ENCODE measurements at places on chromosomes 16 and 17.

DNA sequence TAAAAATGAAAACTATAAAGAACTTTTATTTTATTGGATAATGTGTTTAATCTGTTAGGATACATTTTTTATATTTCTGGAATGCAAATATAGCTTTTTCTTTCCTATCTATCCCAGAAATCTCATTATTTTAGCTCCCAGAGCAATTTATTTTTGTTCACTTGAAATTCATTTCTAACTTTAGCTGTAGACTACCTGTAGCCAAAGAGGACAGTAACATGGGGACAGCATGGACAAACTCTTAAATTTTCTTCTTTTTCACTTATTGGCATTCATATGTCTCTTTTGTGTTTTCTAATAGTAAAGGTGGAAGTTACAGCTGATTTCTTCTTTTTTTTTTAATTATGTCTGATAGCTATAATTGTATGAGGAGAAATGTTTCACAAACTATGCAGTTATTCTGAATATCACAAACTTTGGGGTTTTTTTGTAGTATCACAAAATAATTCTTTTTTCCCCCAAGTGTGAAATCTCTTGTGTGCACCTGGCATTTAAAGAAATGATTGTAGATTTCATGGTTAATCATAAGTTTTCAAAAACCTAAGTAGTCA, 55.4 kb downstream of the VMP1 start:
- no peak for DNase-seq

GRCh38 chr17:61479493-61480413, 27.5 kb downstream of the TBX4 start:
- DNase-seq: no peak

GRCh38 chr17:68179926-68180285, 67.9 kb upstream of the AMZ2 start:
- no peak for DNase-seq

DNA sequence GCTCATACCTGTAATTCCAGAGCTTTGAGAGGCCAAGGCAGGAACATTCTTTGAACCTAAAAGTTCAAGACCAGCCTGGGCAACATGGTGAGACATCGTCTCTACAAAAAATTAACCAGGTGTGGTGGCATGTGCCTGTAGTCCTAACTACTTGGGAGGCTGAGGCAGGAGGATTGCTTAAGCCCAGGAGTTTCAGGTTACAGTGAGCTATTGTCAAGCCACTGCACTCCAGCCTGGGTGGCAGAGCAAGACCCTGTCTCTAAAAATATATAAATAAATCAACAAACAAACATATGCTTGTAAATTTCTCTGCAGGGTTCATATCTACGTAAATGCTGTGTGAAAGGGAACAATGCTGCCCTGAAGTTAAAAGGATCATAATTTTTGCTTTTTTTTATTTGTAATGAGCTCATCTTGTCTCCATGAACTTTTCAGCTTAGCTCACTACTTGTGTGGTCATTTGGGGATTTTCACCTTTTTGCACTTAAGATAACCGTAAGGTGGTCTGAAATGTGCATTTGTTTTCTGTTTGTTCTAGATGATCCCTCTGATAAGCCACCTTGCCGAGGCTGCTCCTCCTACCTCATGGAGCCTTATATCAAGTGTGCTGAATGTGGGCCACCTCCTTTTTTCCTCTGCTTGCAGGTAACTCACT, 16.4 kb downstream of the TADA2A start:
- no peak for DNase-seq

DNA sequence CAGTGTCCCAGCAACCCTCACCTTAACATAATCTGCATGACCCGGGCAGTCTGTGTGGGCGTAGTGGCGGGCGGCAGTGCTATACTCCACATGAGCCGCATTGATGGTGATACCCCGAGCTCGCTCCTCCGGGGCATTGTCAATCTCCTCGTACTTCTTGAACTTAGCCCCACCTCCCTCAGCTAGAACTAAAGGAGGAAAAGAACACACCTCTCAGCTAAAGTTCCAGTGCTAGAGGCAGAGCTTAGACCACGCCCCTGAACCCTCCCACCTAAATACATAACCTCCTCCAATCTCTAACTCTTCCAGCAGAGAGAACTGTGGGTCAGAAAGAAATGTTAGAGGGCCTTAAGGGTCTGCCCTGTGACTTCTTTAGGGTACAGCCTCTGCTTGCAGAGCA, 855 bp downstream of the TUFM start:
- no peak for DNase-seq

GRCh38 chr16:2195322-2196161, 863 bp downstream of the CASKIN1 start:
- DNase-seq: no peak

GRCh38 chr16:57711-58110, 4.1 kb downstream of the SNRNP25 start:
- DNase-seq: no peak

DNA sequence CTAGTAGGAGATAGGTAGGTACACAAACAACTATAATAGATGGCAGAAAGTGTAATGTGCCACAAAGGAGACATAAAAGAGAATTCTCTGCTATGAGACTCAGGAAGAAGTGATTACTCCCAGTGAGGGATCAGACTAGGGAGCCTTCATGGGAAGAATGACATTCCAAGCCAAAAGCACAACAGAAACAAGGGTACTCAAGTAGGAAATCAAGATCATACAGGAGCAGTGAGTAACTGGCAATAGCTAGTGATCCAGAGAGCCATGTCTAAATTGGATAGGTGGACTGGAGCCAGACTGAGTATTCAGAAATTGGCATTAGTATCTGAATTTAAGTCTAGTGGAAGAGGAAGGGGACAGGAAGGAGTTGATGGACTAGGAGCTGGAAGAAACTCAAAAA, 10.7 kb downstream of the RFFL start:
- no peak for DNase-seq

DNA sequence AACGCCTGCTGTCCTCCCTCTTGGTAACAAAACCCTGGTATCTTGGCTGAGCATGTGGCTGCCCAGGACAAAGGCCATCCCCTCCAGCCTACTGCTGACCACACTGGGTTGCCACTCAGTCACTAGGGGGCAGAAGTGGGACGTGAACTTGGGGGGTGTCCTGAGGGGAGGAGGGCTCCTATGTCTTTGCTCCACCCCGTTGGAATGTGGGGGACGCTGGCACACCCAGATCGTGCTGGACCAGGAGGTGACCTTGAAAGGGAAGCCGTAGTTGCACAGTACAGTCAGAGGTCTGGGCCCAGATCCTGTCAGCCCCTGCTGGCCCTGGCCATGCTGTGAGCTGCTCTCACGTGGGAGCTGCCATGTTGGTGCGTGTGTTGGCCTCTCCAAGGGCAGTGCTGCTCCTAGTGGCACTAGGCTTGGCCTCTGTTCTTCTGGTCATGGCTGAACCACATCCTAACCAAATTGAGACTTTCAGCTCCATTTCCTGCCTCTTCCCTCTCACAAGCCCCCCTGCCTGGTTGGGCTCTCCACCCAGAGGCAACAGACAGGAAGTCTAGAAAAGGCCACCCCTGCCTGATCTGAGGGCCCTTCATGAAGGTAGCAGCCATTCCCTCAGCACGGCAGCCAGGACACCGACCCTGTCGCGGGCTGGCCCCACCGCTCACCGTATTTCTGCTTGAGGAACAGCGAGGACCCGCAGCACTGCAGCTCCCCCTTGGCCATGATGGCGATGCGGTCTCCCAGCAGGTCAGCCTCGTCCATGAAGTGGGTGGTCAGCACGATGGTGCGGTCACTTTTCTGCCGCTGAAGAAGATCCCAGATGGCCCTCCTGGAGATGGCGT, 29.0 kb upstream of the RNPS1 start:
- no peak for DNase-seq

DNA sequence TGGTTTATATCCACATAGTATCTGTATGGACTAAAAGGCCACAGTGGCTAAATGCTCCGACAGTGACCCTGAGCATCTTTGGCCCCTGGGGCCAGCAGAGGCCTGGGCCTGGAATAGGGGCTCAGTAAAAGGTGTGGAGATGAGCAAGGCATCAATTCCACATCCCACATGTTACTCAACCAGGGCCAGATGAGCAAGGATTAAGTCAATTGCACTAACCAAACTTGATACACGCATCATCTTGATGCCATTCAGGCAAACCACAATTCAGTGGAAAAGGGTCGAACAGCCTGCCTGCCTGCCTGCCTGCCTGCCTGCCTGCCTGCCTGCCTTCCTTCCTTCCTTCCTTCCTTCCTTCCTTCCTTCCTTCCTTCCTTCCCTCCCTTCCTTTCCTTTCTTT, 53.5 kb upstream of the DNAJA2 start:
- DNase-seq: no peak

DNA sequence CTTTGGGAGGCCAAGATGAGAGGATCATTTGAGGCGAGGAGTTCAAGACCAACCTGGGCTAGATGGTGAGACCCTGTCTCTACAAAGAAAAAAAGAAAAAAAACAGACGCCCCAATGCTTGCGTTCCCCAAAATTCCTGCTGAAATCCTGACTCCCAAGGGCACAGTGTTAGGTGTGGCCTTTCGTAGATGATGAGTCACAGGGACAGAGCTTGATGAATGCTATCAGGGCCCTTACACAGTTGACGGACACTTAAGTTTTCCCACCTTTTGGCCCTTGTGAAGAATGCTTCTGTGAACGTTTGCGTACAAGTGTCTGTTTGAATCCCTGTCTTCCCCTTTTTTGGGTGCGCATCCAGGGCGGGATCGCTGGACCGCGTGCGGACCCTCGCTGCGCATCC, 16.5 kb upstream of the ZNF750 start:
- DNase-seq: no peak

GRCh38 chr17:48526608-48527546, 3.9 kb downstream of the HOXB1 start:
- no peak for DNase-seq

DNA sequence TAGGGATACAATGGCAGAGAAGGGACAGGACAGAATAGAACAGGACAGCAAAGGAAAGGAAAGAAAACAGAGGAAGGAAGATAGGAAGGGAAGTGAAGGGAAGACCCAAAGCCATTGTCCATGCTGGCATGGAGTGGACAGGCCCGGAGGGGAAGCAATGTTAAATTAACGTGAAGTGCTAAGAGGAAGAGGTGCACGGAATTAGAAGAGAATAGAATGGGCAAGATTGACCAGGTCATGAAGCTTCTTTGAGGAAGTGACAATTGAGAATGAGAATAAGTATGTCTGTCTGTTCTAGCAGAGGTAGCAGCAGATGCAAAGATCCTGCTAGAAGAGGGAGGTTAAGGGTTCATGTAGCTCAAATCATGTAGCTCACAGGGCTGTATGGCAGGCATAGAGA, 117.2 kb downstream of the MAF start:
- no peak for DNase-seq

GRCh38 chr17:35668802-35669201, 62.6 kb upstream of the RASL10B start:
- DNase-seq: no peak
